ENCODE measurements at places on chromosomes 3 and 15.

- no peak for DNase-seq
Observed at GRCh38 chr3:42493126-42493797, 9.2 kb upstream of the VIPR1 start.

- DNase-seq = no peak
Observed at GRCh38 chr3:197281849-197282248, 16.6 kb downstream of the DLG1 start.

DNA sequence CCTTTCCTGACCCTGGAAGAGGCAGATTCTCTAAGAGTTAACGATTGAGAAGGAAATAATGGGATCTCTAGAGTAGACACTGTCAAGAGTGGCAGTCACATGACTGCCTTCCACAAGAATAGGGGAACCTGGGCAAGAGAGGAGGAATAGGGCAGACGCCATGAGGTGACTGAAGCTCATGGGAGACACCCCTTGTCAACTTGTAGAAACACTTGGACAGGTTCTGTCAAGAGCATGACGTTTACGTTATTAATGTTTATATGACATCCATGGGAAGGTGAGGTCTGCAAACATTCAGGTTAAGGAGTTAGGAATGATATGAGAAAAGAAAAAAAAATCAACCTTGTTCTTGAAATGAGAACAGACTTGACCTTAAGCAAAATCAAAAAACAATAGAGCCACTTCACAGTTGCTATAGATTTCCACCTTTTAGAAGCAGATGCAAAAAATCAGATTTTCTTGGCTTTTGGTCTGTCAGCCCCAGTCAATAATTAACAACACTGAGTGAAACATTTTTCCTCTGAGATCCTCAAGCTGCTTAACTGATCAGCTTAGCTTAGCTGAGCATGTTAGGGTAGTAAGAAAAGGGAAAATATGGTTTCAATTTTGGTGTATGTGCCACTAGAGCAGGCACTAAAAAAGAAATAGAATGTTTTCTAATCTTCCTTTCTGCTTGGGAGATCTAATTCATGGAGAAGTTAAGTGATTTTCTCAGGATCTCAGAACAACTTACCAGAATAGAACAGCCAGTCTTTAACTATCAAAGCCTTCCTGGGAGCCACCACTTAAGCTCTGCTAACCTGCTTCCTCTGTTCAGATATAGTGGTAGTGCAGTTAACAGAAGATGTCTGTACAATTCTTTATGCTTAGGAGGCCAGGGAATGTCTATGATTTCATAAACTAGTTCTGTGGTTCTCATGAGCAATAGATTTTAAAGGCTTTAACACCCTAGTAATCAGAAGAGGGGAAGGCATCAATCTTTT lies 116.9 kb downstream of the B3GALNT1 start:
- DNase-seq = no peak

- no peak for DNase-seq
Observed at GRCh38 chr15:35141743-35142471, 56.8 kb upstream of the NANOGP8 start.

GRCh38 chr15:83652626-83653204 lies 1.2 kb upstream of the ADAMTSL3 start:
- no peak for DNase-seq

- DNase-seq = no peak
Observed at GRCh38 chr3:155835341-155836071, 18.7 kb downstream of the SLC33A1 start.

DNA sequence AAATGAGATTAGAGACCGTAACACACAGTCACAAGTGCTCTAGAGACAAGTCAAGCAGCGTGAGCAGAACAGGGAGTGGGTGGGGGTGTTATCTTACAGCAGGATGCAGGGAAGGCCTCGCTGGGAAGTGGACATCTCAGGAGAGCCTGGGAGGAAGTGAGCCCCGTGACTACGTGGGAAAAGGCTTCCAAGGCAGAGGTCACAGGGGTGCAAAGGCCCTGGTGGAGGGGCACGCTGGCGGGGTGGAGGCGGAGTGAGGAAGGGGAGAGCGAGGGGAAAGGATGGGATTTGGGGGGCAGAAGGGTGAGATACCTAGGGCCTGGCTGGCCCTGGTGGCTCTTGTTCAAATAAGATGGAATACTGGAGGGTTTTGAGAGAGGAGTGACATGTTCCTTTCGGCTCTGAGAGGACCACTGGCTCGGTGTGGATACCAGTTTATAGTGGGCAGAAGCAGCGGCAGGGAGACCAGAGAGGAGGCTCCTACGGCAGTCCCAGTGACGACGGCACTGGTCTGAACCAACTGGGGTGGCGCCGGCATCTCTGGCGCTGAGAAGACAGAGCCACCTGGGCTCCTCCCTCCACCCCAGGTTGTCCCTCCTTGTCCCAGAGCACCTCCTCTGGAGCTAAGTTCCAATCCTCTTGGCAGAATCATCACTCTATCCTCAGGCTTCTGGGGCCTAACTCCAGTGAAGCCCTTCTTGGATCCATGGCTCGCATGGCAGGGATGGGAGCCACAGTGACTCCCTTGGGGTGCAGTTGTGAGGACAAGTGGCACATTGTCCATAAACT lies 266.2 kb upstream of the LYSMD4 start:
- DNase-seq = no peak

Measured in effector CD8-positive, alpha-beta T cell (primary cell).